Astrocyte of the cerebellum (primary cell): ENCODE measurements at places on chromosomes 1 and 21.

- DNase-seq, result no peak
Observed at GRCh38 chr1:99279525-99279924, 15.2 kb downstream of the PLPPR4 start.

GRCh38 chr1:93598396-93598795, 83.2 kb downstream of the BCAR3 start:
- no peak for DNase-seq

DNA sequence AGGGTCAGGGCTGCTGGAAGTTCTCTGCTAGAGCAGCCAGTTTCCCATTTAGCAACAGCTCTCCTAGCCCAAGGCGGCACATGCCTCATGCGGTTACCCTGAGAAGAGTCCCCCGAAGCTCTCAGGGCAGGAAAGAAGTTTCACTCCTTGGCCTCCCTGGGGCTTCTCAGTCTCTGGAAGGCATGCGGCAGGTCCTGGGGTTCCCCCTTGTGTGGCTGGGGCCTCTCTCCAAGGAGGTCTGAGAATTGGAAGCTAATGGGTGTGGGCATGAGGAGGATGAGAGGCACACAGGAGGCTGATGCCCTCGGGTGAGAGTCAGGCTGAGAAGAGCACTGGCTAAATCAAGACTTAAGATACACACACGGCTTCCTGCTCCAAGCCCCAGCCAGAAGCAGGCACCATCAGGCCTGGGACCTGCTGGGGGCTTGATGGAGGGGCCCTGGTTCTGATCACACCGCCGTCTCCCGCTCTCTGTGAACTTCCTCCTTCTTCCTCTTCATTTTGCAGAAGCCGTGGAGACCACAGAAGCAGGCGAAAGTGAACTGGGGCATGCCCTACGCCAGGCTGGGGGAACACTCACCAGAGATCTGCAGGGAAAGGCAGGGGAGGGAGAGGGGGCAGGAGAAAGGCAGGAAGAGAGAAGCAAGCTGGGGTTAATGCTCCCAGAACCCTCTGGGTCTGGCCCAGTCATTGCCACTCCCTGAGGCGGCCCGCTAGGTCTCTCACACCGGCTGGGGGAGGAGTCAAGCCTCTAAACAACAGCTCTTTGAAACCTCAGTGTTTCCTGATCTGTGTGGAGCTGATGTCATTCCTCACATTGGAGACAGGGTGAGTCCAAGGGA, 15.1 kb downstream of the BLACAT1 start:
- DNase-seq, result no peak

DNA sequence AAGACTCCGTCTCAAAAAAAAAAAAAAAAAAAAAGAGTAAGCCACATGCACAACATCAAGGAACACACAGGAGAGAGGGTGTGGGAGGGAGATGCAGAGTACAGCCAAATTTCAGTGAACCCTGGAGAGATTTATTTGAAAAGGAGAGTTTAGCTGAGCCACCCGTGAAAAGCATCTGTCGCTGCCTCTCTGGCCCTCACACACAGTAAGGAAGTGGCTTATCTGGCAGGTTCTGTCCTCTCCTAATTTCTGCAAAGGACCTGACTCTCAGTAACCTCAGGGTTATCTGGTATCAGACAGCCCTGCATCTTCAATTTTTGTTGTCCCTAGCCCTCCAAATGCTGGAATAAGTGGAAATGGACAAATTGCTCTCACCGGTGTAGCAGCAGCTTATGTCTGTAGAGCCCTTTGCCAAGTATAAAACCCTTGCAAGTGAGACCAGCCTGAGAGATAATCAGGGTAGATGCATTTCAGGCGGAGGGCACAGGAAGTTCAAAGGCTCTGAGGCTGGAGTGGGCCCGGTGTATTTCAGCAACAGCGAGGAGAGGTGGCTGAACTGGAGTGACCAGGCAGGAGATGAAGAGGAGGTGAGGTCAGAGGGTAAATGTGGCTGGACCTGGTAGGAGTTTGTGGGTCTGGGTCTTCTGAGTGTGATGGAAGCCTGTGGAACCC, 16.7 kb upstream of the IL10RB start:
- no peak for DNase-seq

GRCh38 chr1:50177994-50178393, 69.3 kb downstream of the ELAVL4 start:
- DNase-seq, result no peak

GRCh38 chr1:116874733-116875249, 34.9 kb upstream of the PTGFRN start:
- no peak for DNase-seq

- no peak for DNase-seq
Observed at GRCh38 chr1:226549094-226549936, 751 bp downstream of the STUM start.

GRCh38 chr1:34829250-34829649, 30.3 kb downstream of the SMIM12 start:
- DNase-seq, result no peak

DNA sequence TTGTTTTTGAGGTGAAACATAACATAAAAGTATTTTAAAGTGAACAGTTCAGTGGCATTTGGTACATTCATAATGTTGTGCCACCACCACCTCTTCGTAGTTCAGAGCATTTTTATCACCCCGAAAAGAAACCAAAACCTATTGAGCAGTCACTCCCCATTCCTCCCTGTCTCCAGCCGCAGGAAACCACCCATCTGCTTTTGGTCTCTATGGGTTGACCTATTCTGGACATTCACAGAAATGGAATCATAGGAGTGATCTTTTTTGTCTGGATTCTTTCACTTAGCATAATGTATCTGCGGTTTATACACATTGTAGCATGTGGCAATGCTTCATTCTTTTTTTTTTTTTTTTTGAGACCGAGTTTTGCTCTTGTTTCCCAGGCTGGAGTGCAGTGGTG, 141.2 kb downstream of the VPS13D start:
- DNase-seq, result no peak

DNA sequence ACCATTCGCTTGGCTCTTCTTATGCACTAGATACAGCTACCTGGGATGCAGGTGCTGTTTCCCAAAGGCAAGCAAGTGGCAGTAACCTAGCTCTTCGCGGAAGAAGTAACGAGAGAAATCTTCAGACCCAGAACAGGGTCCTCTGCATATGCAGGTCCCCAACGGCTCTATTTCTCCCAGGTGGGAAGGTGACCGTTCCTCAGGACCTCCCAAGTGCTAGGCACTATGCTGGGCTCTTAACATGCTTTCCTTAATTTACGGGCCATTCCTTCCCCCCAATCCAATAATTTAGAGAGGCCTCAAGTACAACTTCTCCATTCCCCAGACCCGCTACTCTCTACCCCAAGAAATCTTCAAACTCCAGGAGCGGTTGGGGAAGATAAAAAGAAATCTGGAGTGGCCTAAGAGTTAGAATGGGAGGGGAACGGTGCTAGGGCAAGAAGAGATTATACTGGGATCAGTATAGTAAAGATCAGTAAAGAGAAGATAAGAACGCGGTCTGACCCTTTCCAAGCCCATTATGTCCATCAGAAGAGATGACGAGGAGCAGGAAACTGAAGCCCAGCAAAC, 410 bp downstream of the TXNDC12 start:
- DNase-seq, result no peak

DNA sequence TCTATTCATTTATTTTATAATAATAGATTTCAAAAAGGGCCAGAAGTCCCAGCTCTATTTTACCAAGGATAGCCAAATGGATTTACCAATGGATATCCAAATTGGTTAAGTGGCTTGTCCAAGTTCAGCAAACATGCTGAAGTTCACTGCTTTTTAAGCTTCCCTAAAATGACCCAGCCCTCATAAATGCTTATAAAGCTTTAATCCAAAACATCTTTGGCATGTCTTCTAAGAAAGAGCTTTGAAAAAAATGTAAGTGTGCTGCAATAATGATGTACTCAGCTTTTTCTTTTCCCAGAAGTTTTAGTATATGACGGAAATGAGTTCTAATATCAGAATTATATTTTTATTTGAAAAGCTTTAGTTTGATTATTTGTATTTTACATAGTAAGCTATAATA, 451.5 kb upstream of the ADAMTS5 start:
- no peak for DNase-seq

DNA sequence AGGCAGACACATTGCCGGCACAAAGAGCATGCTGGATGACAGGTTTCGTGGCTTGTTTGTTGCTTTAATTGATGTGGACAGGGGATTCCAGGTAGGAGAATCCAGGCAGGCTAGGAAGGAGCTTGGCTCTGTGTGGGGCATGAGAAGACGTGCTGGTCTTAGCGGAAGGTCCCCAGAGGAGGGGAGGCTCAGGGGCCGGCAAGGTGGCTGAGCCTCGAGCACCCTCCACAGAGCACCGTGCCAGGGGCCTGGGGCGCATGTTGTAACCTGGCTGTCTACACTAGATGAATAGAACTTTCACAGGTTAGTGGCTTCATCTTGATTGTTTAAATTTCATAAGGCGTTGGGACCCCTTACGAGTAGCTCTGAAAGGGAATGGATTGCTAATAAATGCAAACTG, 223.1 kb downstream of the CAMTA1 start:
- no peak for DNase-seq

DNA sequence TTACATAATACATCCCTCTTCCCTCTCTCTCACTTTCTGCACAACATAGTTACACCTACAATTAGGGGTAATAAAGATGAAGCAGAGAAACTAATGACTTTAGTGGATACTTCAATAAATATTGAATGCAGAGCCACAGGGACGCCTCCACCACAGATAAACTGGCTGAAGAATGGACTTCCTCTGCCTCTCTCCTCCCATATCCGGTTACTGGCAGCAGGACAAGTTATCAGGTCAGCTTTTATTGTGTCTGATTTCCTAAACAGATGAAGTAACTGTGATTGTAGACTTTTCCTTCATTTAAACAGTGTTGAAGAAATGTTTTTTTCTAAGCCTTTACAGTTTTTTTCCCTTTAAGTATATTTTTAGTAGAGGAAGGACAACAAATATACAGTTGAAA, 281.6 kb downstream of the TPR start:
- DNase-seq, result no peak

GRCh38 chr21:45041351-45041805, 33.0 kb upstream of the ADARB1 start:
- no peak for DNase-seq

DNA sequence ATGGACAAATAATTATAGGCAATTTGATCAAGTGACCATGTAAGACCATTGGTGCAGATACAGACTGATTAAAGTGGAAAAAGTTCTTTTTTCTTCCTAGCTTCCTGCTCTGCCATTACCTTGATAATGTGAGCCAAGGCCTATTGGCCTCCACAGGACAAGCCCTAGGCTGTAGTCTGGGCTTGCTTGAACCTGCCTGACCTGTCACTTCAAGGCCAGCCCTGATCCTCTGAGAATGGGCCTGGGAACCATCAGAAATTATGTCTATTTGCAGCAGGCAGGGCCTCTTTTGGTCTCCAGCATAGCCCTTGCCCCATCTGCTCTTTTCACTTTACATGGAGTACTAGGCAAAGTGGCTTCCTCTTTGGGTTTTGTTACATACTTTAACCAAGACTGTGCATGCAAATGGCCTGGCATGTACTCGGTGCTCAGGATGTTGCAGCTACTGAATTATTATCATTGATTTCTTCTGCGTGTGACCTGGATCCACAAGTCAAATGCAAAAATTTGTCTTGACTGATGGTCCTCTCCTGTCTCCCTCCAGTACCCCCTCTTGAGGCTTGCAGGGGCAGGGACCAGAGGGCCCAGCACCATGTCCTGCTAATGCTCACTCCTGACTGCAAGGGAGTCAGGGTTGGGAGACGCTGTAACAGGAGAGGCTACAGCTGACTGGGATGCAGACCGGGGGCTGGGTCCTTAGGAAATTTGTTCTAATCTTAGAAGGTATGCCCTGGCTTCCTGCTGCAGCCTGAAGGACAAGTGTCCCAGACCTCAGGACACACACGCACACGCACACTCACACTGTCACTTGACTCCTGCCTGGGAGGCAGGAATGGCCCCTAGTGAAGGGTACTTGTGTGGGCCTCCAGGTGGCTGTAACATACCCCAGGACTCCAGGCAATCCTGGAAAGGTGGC, 39.4 kb downstream of the RCSD1 start:
- DNase-seq, result no peak

- DNase-seq, result no peak
Observed at GRCh38 chr1:247467129-247467528, 9.2 kb upstream of the OR2B11 start.

GRCh38 chr1:167128261-167129227, 34.7 kb downstream of the STYXL2 start:
- no peak for DNase-seq

DNA sequence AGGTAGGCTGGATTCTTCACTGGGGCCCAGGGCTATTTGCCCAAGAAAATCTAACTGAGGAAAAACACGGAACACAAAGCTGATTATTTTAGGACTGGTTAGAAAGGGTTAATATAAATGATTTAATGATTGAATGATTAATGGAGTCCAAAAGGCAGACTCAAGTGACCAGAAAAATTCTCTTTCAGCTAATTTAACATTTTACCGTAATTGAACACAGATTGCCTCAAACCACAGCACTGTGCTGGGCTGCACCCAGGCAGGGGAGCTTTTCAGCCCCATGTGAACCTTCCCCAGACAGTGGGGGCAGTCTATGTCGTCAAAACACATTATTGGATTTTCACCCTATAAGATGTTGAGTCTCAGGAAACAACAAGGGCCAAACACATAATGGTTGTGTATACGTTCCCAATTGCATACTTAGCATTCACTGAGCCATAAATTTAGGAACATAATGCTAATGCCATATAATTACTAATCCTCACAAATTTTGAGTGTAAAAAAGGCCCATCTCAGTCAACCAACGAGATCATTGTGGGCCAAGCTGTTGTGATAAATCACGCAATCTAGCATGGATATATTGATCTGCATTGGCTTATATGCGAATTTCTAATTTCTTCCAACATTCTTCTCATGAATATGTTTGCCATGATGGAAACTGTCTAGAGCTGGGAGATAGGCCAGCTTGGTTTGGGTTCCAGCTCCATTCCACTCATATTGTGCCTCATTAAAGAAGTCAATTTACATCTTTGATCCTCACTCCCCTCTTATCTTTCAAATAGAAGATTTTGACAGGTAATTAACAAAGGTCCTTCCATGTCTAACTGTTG, 27.7 kb downstream of the DSCAM start:
- no peak for DNase-seq

DNA sequence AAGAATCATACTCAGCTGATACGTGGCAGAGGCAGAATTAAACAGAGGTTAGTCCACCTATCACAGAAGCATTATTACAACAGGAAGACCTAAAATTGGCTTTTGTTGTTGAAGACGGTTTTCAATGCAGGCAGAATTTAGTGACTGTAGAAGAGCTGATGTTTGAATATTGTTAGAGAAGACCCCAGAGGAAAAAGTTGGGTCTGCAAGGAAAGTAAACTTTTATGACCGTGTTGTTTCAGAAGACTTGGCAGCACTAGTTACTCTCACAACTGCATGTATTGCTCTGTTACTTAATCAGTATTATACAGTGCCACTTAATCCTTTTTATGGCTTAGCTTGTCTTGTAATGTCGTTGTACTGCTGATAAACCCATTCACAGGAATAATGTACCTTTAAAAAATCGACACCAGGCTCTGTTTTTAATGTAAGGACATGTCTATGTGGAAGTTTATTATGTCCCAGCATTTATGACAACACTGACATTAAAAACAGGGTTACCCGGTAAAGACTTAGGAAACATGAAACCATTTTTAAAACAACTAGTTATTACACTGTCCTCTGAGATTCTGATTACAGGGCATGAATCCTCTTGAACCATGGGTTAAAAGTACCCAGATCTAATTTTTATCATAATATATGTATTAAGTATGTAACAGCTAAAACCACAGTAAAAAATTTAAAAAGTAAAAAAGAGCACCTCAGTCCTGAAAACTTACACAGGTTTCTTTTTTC, 235.4 kb downstream of the TTLL7 start:
- DNase-seq, result no peak
